MV-4-11 (cell line): ENCODE measurements at places on chromosomes 3 and 15.

- DNase-seq, result peak; percentile 62
These were observed 319 bp upstream of the TP63 start for GRCh38 chr3:189630767-189631372.

GRCh38 chr15:76073554-76073953, 13.8 kb downstream of the TMEM266 start:
- DNase-seq, result no peak

GRCh38 chr3:50171540-50172301, 16.6 kb downstream of the SEMA3F start:
- no peak for DNase-seq

- DNase-seq, result peak; percentile 39
These were observed 184.1 kb upstream of the TLE3 start for GRCh38 chr15:70281811-70282307.

- DNase-seq, result peak; percentile 22
These were observed 10.6 kb downstream of the RPS27L start for GRCh38 chr15:63146684-63147083.

- peak; percentile 96 for DNase-seq
These were observed 26.5 kb downstream of the KLF13 start for GRCh38 chr15:31352911-31353811.

- no peak for DNase-seq
These were observed 344.2 kb upstream of the ROPN1 start for GRCh38 chr3:124336067-124336656.

DNA sequence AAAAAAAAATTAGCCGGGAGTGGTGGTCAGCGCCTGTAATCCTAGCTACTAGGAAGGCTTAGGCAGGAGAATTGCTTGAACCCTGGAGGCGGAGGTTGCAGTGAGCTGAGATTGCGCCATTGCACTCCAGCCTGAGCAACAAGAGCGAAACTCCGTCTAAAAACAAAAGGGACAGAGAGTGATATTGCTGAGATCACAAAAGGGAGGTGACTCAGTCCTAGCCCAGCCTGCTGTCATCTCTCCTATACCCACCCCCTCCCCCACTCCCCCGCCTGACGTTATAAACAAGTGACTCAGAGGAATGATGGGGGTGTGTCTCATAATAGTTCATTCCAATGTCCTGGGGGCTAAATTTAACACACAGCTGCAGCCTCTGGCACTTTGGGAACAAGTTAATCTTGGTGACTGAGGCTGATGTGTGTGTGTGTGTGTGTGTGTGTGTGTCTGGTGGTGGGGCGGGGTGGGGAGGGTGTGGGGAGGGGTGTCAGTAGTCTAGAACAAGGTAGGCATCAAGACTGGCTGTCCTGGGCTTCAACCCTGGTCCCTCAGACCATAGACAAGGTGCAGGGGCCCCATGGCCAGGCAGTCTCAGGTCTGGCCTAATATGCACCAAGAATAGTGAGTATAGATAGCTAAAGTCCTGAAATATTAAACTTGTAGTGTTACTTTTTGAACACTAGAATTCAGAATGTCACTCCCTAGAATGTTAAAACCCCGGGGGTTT, 1.3 kb upstream of the KLHL40 start:
- peak; percentile 95 for DNase-seq

DNA sequence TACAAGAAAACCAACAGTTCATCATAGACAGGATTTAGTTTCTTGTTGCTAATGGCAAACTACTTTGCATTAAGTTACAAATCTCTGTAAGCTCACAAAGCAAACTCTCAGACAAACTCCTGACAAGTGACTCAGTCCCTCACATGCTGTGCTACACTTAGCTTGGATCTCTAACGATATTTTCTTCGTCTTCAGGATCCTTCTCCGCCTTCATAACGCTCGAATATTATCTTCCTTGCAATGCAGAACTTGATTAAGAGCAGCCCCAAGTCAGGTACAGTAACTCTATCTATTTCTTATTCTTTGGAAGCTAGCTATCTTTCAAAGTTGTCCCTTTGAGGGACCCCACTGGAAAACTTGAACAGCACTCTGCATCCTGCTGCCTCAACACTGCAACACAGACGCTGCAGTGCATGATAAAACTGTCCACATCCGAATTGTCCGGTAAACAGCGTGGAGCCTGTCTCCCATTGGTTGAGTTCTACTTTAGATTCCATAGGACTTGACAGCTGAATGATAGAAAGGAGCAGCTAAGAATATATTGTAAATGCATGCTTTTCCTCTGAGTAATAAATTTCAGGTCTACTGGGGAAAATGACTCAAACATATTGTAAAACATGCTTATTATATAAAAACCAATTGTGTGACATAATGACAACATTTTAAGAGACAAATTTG, 61.3 kb downstream of the UACA start:
- no peak for DNase-seq

DNA sequence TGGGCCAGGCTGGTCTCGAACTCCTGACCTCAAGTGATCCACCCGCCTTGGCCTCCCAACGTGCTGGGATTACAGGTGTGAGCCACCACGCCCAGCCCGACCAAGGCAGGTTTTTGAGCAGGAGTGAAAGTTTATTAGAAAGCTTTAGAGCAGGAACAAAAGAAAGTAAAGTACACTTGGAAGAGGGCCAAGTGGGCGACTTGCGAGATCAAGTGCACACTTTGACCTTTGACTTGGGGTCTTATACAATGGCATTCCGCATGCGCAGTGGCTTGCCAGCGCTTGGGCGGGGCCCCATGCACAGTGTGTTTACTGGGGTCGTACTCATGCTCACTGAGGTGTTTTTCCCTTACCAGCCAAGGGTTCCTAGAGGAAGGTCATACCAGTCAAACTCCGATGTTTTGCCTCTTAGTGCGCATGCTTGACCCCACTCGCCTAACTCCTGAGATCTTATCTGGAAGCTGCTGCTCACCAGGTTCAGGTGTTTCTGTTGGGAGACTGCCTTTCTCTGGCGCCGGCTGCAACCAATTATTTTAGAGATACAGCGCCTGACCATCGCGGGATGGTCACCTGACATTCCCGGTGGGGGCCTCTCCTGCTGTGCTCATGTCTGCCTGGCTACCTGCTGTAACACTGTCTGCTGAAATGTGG, 46.9 kb upstream of the FLNB start:
- no peak for DNase-seq

DNA sequence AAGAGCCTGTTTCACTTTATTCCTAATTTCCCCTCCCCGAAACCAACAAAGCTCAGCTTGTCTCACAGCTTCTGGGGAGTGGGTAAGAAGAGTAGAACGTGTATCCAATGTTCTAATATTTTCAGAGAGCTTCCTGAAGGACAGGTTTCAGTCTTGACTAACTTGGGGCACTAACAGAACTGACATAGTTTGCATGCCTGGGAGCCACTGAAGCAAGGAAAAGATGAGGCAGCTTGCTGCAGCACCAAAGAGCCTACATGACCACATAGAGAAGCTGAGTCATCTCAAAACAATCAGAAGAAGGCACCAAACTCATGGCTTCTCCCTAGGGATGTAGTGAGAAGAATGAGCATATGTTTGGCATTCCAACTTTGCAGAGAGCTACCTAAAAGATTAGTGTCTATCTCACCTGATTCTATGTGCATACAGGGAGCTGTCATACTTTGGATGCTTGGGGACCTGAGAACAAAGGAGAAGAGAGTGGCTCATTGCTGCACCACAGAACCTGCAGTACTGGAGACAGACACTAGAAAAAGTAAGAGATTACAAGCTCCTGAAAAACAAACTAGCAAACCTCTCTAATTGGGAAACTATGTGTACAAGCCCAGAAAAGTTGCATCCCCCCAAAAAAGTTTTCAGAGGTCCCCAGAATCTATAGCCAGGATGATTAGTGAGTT, 86.9 kb downstream of the DCLK3 start:
- DNase-seq, result peak; percentile 39

DNA sequence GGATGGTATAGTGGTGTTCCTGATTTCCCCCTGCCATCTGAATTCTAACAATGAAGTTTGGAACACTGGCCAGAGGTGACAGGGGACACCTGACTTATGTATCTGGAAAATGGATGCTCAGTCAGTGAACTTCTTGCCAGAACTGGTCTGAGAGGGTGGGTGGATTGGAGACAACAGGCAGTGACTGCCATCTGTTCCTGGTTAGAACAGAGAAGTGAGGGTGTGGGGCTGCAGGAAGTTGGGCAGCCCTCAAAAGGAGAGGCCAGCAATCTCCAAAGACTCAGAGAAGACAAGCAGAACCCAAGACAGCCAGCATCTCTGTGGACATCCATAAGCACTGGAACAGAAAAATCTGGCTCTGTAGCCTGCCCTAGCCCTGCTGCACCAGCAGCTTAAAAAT, 50.5 kb downstream of the ANP32A start:
- DNase-seq, result no peak

DNA sequence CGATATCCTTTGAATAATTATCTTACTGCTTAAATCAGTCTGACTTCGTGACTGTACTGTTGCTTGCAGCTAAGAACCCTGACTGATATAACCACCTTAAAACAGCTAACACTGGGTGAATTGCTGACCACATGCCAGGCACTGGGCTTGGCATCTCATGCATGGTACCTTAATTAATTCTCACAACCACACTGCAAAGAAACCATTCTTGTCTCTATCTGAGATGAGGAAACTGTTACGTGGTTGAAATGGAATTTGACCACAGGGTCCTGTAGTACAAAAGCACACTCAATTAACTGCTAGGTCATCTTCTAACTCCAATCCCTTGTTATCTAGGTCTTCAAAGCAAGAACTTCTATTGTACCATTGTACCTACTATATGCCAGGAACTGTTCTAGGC, 92.7 kb upstream of the PRICKLE2 start:
- no peak for DNase-seq

GRCh38 chr3:71614426-71614825, 30.9 kb upstream of the FOXP1 start:
- no peak for DNase-seq

GRCh38 chr3:174253940-174254339, 605.2 kb upstream of the NAALADL2 start:
- no peak for DNase-seq

DNA sequence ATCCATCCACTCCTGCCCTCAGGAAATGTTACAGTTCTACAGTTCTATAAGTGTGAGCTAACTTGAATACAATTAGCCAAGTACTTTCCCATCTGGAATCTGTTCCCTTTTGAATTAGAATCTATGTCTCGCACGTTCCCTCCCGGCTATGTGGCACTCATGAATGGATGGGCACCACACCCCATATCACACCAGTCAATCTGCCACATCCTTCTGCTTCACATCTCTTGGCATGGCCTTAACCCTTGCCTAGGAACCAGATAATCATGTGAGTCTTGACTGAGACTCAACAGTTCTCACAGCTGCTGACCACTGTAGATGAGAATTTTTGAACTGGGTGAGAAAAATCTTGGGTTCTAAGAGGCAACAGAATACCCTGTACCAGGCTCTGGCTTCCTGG, 180.2 kb downstream of the TNIK start:
- no peak for DNase-seq

DNA sequence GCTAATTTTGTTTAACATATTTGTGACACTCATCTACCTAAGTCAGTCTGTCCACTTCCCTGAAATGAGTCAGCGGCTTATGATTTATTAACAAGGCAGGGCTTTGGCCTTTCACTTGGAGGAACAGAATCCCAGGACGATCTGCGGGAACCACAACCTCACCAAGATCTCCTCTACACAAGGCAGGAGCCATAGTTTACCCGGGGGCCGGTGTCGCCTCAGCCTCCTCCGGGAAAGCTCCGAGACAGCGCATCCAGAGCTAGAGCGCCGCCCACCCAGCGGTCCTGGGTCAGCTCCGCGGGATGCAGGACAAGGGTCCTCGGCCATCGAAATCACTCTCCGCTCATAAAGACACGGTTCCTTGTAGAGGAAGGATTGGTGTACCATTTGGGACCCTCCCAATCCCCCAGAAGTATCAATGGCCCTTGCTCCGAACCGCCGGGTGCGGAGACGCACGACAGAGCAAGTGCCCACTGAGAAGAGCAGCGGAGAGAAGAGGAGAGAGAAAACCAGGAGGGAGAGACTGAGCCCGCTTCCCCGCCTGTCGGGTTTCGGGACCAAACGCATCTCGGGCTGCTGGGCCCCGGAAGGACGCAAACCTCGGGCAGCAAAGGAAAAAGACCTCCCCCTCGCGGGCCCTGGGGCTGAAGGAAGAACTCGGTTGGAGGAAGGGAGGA, 13.1 kb upstream of the ALCAM start:
- DNase-seq, result peak; percentile 39

DNA sequence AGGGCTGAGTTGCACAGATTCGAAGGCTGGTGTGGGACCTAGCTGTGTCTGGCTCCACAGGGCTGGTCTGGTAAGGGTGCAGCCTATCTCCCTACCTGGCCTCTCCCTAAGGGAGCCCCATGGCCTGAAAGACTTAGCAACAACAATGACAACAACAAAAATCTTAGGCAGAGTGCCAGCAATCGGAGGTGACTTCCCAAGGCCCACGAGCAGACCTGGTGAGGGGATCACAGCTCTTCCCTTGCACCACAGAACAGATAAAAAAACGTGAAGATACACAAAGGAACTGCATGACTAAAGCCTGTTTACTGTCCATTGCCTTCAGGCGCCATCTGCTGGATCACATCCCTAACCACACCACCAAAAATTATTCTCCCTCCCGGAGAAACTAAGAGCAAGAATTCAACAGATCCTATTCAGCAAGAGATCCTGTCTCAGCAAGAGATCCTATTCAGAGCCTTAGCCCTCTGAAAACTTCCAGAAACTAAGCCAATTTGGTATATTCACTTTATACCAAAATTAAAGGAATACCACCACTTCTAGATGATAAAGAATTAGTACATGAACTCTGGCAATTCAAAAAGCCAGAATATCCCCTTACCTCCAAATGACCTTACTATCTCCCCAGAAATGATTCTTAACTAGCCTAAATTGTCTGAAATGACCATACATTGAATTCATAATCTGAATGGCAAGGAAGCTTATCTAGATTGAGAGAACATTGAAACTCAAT, 24.1 kb upstream of the OR5K4 start:
- DNase-seq, result peak; percentile 34

DNA sequence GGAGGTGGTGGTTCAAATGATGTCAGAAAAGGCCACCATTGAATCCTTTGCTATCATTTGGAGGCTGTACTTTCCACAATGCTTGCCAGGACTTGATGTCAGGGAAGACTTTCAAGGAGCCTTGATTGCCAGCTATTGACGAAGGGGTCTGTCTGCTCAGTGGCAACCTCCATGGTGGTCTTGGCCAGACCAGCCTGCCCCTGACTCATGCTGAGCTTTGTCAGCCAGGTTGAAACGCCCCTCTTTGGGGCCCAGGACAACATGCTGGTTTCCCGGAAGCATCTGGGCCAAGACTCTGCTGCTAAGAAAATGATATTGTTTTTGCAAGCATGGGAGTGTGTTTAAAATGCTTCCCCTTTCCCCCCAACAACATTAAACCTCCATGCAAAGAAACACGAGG, 26.7 kb downstream of the CGNL1 start:
- no peak for DNase-seq

GRCh38 chr15:41958002-41958420, 14.3 kb downstream of the EHD4 start:
- no peak for DNase-seq

DNA sequence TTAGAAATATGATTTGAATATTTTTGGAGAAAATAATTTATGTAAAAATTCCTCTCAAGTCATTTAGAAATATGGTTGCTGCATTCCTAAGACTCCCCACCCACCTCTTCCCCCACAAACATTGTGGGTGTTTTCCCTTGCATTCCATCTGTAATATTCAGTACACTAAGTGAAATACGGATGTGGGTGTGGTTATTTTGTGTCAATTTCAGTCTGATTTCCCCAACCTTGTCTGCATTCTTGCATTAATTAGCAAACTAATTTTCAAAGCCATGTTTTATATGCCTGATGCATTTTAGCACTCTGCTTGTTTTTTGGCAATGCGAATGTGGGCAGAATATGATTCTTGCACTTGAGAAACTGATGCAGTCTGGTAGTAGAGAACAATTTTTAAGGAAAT, 408.3 kb upstream of the RGMA start:
- no peak for DNase-seq

- peak; percentile 45 for DNase-seq
These were observed 26.1 kb downstream of the STARD5 start for GRCh38 chr15:81297603-81298575.
